ENCODE measurements at places on chromosomes 3 and 15. TPM values are rescaled to one million over a fixed set of nuclear protein-coding genes. Genes with fewer than 3 reads are reported as not detected.

OR4F15 gene
- total RNA-seq, result not detected

GPR87 gene
- 2.3 TPM for total RNA-seq

LRRN1 gene
- 48.5 TPM for total RNA-seq

COMMD4 gene
- total RNA-seq, result 25.0 TPM

CFAP20DC gene
- total RNA-seq, result 4.2 TPM

PCOLCE2 gene
- 0.62 TPM for total RNA-seq

CA12 gene
- total RNA-seq, result 8.9 TPM

ESYT3 gene
- 5.8 TPM for total RNA-seq

ZNF660 gene
- total RNA-seq, result 3.4 TPM

CBLB gene
- 59.4 TPM for total RNA-seq

SKOR1 gene
- 0.31 TPM for total RNA-seq

PRKAR2A gene
- 37.0 TPM for total RNA-seq

DVL3 gene
- 49.7 TPM for total RNA-seq

ITIH1 gene
- total RNA-seq, result not detected

EXOG gene
- 18.6 TPM for total RNA-seq

CD200R1 gene
- total RNA-seq, result 4.6 TPM

NPAP1 gene
- not detected for total RNA-seq

ABHD5 gene
- 23.8 TPM for total RNA-seq

COL6A5 gene
- not detected for total RNA-seq

ZNF662 gene
- 12.2 TPM for total RNA-seq

RSRC1 gene
- 62.7 TPM for total RNA-seq

EOMES gene
- total RNA-seq, result 0.31 TPM

ANKRD63 gene
- 2.4 TPM for total RNA-seq

THBS1 gene
- 184 TPM for total RNA-seq

UROC1 gene
- total RNA-seq, result not detected

TEX55 gene
- not detected for total RNA-seq

SLC28A2 gene
- 0.10 TPM for total RNA-seq

TPRA1 gene
- total RNA-seq, result 14.1 TPM

FRMD4B gene
- total RNA-seq, result 44.4 TPM

GHSR gene
- not detected for total RNA-seq

SLC9C1 gene
- 3.2 TPM for total RNA-seq

UBR1 gene
- 32.4 TPM for total RNA-seq

FBXW12 gene
- total RNA-seq, result not detected

IRAK2 gene
- total RNA-seq, result 6.3 TPM

RAB6B gene
- 5.8 TPM for total RNA-seq

KLHL18 gene
- 16.6 TPM for total RNA-seq

Measured in tongue (tissue), 3 donors.